Stimulated activated naive CD8-positive, alpha-beta T cell treated with anti-CD3 and anti-CD28 coated beads, Interleukin-15, amount 100 ng/mL, for 72 hours (primary cell): ENCODE measurements at places on chromosomes 12 and 14.

GRCh38 chr12:55711786-55712553, 3.9 kb upstream of the BLOC1S1 start:
- no peak for DNase-seq

DNA sequence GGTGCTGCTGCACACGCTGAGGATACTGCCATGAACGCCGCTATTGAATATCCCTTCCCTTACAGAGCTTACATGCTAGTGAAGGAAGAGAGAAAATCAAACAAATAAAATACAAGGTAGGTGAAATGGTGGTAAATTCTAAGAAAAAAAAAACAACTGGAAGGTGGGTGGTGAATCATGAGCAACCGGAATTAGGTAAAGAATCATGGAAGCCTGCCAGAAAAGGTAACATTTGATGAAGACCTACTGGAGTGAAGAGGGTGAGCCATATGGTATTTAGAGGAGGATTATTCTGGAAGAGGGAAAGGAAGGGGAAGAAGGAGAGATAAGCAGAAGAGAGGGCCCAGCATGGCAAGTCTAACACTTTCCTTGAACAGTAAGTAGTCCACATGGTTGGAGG, 76.1 kb downstream of the LRIG3 start:
- DNase-seq = no peak

DNA sequence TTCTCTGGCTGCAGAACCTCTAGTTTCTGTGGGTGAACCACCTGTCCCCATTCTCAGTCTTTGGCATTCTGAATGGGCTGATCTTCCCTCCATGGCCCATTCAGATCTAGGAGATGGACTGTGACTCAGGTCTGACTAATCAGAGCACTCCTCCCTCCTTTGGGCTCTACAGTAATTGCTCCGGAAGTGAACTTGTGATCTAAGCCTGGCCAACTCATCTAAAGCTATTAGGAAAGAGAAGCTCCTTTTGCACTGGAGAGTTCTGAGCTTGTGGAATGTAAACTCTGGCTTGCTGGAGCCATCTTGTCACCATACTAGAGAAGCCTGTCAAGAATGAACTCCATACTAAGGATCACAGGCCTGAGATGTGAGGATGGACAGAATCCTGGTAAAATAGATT, 168.2 kb downstream of the SUDS3 start:
- DNase-seq = no peak

GRCh38 chr14:41506552-41506951, 100.1 kb upstream of the LRFN5 start:
- no peak for DNase-seq

DNA sequence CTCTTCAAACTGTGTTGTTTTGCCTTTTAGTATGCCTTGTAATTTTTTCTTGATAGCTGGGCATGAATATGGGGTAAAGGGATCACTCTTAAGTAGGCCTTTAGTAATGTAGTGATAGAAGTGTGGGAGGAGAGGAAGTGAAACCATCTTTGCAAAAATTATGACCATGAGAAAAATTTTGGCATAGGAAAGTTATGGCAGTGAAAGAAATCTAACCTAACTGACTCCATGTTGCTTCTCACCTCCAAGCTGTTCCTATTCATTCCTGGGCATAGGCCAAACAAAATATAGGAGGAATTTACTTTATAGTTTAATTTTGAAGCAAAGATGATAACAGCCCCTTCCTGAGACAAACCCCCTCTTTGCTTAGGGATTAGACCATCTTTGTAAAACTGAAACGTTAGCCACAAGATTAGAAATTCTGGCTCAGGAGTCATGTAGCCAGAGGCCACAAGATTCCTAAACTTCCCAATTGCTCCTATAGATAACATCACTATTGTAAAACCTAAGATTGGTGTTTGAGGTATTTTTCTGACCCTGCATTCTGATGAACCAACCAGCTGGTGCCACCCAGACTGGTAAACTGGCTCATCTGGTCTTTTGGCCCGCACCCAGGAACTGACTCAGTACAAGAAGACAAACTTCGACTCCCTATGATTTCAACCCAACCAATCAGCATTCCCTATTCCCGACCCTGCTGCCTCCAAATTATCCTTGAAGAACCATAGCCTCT, 45.8 kb downstream of the CRADD start:
- no peak for DNase-seq

GRCh38 chr12:2052826-2053678, at the start of gene CACNA1C:
Gene CACNA1C, plus strand, starts transcription at chr12:2052987. Its CDS starts 576 bp downstream, at chr12:2053563.
- DNase-seq = peak; percentile 39

GRCh38 chr12:124142395-124143035, 152.4 kb upstream of the RFLNA start:
- DNase-seq = no peak

DNA sequence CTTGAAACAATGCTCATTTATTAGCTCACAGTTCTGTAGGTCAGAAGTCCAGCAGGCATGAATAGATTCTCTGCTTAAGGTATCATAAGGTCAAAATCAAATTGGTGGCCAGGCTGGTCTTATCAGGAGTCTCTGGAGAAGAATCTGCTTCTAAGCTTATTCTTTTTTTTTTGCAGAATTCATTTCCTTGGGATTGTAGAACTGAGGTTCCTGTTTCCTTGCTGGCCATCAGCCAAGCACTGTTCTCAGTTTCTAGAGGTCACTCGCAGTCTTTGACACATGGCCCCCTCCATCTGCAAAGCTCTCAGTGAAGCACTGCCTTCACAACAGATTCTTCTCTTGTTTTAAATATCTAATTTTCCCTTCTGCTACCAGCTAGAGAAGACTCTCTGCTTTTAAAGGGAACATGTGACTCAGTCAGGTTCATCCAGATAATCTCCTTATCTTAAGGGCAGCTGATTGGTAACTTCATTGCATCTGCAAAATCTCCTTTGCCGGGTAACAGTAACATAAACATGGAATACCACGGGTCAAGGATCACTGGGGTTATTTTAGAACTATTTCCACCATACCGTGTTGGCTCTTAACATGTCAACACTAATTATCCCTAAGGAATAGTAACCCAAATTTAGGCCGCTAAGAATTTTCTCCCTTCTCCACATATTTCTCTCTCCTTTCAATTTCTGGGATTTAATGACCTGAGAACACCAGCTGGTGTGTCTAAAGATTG, 25.3 kb downstream of the RHOJ start:
- DNase-seq = no peak

- DNase-seq = no peak
Observed at GRCh38 chr12:104443008-104443407, 13.7 kb upstream of the CHST11 start.

DNA sequence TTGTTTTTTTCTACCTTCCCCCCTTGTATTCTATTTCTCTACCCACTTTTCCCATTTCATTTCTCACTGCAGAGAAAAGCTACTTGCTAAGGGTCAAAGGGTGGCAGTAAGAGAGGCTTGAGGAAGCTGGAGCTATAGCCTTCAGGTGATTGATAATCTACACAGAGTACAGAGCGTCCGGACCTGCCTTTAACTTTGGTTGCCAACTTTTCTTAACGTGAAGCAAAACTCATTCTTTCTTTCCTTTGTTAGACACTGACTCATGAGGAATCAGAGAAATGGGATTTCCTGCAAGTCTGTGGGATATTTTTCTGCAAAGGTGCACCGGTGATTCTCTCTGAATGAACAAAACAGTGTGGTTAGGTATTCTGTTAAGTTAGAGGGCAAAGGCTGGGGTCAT, 133.3 kb downstream of the RMST start:
- DNase-seq = no peak

DNA sequence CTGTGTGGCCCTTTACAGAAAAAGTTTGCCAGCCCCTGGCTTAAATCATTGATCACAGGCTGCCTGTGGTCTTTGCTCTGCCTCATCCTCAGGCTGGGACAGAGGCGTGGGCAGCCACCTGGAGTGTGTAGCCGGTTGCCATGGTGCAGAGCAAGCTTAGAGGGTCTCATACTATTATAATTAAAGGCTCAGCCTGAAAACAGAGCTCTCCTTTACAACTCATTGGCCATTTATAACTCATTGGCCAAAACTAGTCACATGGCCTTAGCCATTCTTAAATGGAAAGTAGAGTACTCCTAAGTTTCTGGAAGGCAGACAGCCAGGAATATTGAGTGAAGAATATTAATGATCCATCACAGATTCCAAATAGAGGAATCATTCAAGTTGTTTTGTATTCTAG, 3.0 kb downstream of the HSP90B1 start:
- no peak for DNase-seq

DNA sequence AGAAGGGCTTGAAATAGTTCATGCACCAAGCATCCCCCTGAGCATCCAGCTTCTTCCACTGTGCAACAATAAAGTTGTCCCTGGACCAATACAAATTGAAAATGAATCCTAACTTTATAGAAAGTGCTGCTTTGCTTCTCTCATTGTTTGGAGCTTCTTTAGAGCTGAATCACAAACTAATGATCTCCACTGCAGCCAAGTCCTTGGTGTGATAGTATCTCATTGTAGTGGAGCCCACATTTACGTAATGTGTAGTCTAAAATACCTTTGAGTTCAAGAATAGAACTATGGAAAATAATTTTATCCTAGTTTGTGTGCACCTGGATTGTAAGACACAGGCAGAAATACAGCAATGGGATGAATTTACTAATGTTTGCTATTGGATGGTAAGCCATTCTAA, 319.9 kb downstream of the EGLN3 start:
- DNase-seq = no peak

GRCh38 chr12:6405963-6406362, 22.0 kb downstream of the LTBR start:
- no peak for DNase-seq

DNA sequence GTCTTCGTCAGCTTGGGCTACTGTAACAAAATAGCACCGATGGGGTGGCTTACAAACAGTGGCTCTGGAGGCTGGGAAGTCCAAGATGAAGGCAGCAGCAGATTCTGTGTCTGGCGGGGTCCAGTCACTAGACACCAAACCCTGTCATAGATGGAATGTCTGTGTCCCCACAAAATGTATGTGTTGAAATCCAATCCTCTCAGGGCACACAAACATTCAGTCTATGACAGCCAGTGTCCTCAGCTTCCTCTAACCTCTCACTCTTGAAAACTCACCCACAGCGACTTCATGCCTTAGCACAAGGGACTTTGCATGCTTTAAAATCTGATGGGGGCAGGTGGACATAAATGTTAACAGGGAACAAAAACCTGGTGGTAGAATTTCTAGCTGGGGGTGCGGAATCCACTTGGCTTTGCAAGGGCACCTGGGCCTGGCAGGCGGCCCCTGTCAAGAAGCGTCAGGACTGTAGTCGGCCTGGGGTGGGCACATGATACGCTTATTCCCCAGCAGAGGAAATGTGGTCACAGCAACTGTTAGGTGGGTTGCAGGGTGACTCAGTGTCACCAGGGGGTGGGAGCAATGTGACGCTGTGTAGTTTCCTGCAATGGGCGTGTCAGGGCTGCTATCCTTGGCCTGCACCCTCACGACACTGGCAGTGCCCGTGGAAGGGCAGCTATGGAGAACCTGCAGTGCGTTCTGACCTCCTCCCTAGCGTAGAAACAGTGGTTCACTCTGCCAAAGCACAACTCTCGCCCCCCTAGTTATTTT, 17.7 kb downstream of the RIN3 start:
- peak; percentile 77 for DNase-seq

DNA sequence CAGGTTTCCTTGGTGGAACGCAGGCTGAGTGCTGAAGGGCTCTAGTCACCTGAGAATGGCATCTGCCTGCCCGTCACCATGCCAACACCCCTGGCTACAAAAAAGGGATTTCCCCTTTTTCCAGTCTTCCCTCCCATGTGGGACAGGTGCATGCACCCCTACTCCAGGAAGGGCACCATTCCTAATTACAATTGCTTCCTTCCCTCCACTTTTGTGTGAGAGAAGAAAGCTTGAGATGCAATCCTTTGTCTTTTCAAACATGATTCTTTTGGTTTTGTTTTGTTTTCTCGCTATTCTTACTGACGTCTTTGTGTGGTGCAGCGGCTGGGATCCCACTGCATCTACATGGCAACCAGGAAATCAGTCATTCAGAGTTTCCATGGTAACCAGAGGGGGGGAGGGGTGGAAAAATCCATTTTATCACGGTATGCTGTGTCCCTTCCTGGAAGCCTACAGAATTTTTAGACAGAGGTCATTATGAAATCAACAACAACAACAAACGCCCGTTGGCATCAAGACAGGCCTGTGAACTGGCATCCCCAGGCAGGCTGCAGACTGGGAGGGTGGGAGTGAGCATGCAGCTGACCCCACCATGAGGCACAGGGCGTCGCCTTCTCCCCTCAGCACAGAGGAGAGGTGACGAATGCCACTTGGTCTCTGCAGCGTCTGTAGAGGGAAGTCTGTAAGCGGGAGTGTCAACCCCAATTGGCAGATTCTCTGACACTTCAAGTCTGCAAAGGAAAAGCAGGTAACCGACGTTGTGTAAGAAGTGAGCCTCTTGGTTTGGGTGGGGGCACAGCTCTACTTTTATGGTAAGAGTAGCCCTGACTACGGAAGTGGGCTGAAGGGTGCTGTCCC, 13.6 kb upstream of the GNG2 start:
- peak; percentile 92 for DNase-seq

DNA sequence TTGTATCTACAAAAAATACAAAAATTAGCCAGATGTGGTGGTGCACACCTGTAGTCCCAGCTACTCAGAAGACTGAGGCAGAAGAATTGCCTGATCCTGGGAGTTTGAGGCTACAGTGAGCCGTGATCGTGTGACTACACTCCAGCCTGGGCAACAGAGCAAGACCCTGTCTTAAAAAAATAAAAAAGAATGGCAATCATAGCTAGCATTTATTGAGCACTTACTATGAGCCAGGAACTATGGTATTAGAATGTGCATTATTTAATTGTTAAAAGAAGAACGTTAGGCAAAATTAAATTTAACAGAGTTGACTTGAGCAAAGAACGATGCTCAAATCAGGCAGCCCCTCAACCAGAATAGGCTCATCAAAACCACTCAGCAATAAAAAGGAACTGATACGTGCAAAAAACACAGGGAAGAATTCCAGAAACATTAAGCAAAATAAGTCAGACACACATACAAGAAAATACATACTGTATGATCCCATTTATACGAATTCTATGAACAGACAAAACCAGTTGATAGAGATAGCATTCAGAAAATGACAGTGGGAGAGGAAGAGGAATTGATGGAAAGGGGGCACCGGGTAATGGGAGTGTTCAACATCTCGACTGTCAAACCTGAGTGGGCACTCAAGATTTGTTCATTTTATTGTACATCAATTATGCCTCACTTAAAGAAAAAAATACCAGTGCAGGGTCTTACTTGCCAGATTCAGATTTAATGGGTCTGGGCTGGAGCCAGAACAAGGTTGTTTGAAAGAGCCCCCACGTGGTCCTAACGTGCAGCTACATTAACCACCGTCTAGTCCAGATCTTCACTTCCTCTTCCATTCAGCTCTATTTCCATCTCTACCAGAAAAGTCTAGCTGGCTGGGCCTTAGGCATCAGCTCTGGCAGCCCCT, 8.0 kb downstream of the SCNN1A start:
- DNase-seq = peak; percentile 43

DNA sequence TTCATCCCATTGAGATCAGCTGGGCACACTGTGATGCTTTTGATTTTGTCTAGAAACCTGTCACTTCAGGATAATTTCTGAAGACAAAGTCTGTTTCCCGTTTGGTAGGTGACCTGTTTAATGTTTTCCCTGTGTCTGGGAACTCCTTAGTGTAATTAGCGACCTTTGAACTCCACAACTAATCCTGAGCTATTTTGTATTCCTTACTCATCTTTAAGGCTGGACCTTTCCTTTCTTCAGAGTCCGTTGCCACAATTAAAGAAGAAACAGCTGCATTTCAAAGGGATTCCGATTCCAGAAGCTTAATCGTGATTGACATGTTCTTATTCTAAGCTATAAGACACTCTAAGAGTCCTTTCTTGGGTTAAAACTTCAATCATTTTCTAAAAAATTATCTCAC, 22.0 kb downstream of the AP5M1 start:
- no peak for DNase-seq
